NCI-H774 (cell line): ENCODE measurements at places on chromosomes 3 and 15.

DNA sequence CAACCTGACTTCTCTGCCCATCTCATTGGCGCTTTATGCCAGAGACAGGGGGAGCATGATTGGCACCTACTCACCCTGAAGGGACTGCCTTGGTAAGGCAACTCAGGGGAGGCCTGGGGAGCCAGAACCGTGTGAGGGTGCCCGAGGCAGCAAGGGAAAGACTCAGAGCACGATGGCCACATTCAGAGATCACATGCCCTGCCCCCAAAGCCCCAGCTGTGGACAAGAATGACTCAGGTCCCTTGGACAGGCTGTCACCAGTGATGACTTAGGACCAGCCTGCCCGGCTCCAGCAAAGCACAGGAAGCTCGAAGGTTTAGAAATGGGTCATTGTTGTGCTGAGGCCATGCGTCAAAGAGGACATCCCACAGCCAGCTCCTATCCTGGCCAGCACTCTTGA lies 49.1 kb upstream of the LIMD1 start:
- no peak for DNase-seq

DNA sequence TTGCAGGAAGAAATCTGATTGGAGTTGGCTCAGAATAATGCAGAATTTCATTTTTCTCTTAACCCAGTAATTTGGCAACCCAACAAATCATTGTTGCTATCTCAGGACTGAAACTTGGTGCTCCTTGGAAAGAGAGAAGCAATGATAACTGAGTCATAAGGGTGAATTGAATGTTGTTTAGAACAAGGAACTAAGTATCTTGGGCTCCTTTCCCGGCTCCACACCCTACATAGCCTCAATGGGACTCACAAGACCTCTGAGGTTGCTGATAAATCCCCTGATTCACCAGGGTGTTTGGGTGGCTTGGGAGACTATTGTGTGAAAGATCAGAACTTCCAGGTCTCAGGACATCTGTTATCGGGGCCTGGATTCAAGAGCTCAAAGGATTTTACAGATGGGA lies 7.8 kb upstream of the RAB8B start:
- no peak for DNase-seq

GRCh38 chr3:119579366-119580066 lies at the start of gene ADPRH:
Gene ADPRH, plus strand, starts transcription at chr3:119579492. Its CDS starts 2,678 bp downstream, at chr3:119582170.
- peak; percentile 20 for DNase-seq

DNA sequence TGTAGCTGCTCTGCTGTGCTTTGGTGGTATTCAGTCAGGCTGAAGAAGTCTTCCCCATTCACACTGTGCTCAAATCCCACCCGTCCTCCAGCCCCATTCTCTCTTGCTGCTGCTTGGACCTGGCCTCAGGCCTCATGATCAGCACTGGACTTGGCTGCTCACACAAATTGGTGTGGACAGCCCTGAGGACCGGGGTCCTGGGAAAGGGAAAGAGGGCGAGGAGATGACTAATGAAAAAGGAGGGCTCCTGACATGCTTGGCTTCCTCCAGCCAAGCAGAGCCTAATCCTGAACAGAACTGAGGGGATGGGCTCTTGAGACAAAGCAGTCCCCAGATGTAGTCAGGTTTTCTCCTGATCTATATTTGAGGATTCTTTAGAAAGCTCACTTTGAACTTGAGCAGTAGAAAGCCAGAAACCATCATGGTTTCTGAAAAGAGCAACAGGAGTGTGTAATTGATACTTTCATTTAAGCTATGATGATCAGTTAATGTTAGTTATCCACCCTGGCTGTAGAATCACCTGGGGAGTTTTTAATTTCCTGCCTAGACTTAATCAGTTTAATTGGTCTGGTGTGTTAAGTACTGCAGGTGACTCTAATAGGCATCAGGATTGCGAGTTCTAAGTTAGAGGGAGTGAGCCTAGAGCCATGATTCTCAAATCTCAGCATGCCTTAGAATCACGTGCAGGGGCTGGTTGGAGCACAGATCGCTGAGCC lies 79.4 kb upstream of the THBS1 start:
- no peak for DNase-seq

GRCh38 chr3:66665021-66665695 lies 164.3 kb upstream of the LRIG1 start:
- DNase-seq: no peak

- DNase-seq: no peak
These were observed 11.8 kb downstream of the POLG start for GRCh38 chr15:89322822-89323221.

GRCh38 chr3:172272698-172273097 lies 175.6 kb downstream of the GHSR start:
- no peak for DNase-seq
